ENCODE measurements at places on chromosomes 4 and X.

DNA sequence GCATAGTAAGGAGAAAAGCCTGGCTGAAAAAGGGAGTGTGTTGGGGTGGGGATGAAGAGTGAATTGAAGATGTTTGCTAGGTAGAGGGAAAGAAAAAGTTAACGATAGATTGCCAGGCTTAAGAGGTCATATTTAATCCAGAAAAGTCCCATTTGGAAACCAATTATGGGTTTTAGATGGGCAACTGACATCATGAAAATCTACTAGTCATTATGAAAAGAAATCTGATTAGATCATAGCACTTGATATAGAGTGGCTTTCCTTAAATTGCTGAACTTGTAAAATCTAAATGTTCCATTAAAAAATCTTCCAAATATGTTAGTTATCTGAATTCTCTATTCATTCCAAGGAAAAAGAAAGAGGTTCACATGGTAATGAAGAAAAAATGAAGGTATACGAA, 37.5 kb upstream of the IL21 start:
- no peak for DNase-seq

DNA sequence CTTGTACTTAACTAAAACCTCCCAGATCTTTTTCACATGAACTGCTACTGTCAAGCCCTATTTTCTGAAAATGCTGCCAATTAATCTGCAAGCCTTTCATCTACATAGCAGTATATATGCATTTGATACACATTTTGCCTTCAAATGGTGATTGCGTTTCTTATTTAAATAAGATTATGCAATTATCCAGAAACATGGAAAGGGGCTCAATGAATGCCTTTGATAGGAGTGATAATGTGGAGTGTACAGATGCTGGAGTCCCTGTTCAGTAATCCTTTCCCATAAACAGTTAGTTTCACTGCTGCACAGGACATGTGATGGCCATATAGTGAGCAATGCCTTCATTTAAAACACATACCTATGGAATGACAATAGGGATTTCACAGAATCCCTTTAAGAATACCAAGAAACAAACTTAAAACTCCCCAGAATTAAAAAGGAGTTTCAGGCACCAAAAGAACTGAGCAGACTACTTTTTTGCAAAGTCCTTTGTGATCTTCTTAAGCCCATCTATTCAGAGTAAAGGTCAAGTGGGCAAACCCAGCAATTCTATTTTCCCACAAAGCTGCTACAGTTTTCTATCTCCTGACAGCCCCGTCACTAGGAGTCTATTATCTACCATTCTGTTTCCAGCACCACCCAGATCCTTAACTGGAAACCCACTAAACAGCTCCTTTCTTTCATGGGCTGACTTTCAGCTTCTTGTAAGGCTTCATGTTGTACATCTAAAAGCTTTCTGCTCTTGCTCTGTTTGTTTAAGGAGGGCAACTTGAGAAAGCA, 120.3 kb downstream of the UNC5C start:
- DNase-seq = no peak

DNA sequence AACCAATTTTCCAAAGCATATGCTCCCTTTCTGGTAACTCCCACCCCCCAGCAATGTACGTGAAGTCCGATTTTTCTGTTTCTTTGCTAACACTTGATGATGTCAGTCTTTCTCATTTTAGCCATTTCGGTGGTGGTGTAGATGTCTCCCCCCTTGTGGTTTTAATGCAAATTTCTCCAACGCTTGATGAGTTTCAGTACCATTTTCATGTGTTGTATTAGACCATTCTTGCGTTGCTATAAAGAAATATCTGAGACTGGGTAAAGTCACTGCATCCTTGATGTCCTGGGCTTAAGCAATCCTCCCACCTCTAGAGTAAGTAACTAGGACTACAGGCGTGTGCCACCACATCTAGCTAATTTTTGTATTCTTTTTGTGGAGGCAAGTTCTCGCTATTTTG, 148.4 kb upstream of the VCX3A start:
- peak; percentile 3 for DNase-seq

- DNase-seq = no peak
Measured at GRCh38 chr4:32986236-32986635, 2266.1 kb downstream of the PCDH7 start.

DNA sequence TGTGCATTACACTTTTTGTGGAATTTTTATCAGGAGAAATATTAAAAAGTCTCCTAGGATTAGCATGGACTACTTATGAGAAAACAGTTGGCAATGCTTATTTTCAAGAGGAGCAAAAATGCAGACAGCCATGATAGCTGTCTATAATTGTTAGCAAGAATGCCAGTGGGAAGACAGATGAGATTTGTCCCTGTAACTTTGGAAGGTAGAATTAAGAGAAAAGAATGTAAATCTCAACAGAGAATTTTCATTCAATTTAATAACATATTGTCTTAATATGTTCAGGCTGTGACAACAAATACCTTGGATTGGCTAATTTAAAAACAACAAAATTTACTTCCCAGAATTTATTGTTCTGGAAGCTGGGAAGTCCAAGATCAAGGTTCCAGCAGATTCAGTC, 349.2 kb downstream of the IQCM start:
- DNase-seq = no peak

GRCh38 chrX:135347381-135348016, 38.2 kb downstream of the ETDC start:
- no peak for DNase-seq

- DNase-seq = peak; percentile 16
Measured at GRCh38 chr4:169348541-169348940, 77.8 kb upstream of the SH3RF1 start.

DNA sequence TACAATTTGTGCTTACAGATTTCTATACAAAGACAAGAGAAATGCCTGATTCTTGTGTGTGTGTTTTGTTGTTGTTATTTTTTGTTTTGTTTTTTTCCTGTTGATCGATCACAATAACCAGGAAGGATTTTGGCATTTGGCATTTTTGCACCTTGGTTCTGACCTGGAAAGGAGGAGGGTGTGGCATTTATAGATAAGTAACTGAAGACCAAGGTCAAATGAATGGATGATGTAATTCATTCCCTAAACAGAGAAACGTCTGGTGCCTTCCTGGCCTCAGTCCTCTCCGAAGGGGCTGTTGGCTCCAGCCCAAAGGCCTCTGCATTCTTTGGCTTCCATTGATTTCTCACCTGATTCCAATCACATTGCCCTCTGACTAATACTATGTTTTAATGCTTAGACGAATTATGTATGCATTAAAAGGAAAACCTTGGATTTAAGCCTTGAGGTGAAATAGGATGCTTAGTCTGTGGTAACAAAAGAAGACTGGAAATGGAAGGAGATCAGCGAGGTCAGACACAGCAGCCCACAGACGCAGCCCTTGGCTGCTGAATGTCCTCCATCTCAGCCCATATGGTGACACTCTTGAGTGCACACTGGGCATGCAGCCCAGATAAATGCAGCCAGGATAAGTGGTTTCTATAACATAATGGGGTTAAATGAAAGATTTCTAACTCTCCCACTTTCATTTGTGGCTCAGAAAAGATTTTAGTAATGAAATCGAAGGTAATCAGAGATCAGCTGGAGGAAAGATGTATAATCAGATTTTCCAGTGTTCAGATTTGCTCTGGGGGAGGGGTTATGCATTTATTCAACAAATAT, 60.5 kb upstream of the TRIM2 start:
- DNase-seq = peak; percentile 43

- DNase-seq = peak; percentile 35
Measured at GRCh38 chrX:7941390-7942042, 14.3 kb upstream of the PNPLA4 start.

GRCh38 chr4:100075056-100075455, 115.2 kb downstream of the DDIT4L start:
- DNase-seq = no peak
